Fibroblast of the aortic adventitia (primary cell): ENCODE measurements at places on chromosomes 11 and 22.

DNA sequence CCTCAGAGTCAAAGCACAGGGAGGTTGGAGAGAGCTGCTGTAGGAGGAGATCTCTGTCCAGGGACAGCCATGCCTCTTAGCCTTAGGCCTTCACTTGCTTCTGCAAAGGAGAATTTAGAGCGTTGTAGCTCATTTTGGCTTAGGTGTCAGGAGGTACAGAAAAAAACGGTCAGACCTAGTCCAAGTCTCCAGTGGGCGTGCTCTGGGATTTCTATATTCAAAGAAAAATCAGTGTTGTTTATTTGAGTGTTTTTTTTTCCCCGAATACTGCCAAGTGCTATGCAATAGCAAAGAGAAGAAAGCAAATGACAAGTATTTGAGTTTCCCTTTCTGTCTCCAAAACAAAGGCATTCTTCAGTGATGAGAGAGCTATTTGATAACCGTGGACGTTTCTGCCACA lies 22.7 kb upstream of the OPCML start:
- DNase-seq: no peak

GRCh38 chr11:95076416-95076815 lies 9.7 kb downstream of the SRSF8 start:
- DNase-seq: peak; percentile 87

DNA sequence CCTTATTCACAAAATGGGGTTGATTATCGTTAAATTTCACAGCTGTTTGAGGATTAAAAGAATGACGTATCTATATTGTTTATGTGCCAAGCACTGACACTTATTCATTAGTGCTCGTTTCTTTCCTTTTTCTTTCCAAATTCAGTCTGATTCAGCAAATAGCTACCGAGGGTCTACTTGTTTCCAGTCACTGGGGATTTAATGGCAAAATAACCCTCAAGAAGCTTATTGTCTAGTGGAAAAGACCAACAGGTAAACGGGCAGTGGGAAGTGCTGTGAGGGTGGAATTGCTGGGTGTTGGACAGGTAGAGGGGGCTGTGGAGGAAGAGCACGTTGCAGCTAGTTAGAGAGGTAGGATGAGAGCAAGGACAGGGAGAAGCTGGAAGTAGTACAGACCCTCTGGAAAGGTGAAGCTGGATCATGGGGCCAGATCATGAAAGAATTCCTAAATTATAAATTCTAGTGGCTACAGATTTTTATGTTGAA lies 48.3 kb upstream of the BIRC3 start:
- no peak for DNase-seq

GRCh38 chr11:64251016-64251752 lies at the start of gene PLCB3:
Gene PLCB3, plus strand, starts transcription at chr11:64251530. Its CDS starts 120 bp downstream, at chr11:64251650.
- no peak for DNase-seq

- DNase-seq: no peak
These were observed 28.7 kb downstream of the FCHSD2 start for GRCh38 chr11:73113426-73113825.

DNA sequence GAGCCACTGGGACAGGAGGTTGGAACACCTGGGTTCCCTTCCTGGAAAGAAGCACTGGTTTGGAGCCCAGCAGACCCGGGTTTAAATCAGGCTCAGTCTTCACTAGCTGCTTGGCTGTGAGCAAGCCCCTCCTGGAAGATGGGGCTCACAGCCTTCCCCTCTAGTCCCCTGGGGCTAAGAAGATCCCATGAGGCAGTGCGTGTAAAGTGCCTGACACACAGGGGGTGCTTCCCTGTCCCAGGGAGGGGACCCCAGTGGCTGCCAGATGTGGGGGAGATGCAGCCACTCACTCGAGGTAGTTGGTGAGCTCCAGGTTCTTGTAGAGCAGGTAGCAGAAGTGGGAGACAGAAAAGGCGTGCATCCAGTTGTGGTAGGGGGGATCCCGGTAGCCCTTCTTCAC lies 93.2 kb downstream of the PDE2A start:
- DNase-seq: no peak

GRCh38 chr11:18221274-18221876 lies 15.2 kb downstream of the SAA4 start:
- DNase-seq: no peak

DNA sequence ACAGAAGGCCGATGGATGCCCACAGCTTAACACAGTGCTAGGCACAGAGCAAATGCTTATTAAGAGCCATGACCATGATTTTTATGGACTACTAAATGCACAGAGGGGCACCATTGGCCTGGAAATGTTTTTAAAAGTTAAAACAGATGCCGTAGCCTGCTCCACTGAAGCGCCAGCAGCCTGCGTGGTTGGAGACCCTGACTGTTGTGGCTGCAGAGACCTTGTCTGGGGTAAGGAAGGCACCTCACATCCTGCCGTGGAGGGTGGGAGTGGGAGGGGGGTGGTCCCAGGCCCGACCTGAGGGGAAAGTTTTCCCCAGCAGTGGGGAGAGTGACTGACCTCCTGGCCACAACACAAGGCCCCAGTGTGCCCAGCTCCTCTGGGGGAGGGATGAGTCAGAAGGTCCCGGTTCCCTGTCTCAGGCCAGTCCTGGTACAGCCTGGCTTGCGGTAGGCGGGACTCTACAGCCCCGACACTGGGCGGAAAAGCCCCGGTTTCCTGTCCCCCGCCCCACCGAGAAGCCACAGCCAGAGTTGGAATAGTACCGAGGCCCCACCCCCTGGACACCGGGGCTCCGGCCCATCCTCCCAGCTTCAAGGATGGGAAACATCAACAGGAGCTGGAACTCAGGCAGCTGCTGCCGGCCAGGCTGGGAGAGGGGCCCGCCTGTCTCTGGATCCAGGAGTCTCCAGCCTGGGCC lies 7.0 kb downstream of the CHST1 start:
- DNase-seq: peak; percentile 20

DNA sequence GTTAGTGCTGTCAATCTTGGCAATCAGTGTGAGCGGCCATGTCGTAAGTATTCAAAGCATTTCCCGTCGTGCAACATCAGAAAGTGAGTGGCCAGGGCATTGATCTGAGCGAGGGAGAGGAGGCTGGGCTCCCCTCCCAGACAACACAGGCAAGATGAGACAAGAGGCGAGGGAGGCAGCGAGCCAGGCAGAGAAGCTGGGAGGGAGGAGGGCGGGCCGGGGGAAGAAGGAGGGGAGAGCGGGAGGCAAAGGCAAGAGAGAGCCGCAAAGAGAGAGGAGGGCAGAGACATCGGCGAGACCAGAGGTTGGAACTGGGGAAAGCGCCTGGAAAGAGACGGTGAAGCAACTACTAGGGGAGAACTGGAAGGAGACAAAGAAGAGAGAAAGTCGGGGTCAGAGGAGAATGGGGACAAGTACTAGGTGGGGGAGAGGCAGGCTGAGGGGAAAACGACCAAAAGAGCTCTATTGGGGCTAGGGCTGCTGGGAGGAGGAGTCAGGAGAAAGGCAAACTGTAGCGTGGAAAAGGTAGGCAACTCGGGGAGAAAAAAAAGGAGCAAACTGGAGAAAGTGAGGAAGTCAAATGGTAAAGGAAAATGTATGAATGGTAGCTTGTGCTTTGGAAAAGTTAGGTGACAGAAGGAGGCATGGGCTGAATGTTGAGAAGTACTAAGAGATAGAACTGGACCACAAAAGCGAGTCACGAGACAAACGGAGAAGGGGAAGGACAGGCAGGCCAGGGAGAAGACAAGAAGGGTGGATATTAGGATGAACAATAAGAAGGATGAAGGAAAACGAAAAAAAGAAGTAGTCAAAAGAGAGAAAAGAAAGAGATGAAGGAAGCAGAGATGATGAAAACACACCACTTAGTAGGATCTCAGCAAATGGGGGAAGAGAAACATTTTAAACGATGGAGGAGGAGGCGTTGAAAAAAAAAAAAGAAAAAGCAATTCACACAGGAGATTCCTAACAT lies 130.5 kb upstream of the C11orf58 start:
- no peak for DNase-seq

GRCh38 chr11:34300926-34301295 lies 56.9 kb downstream of the ABTB2 start:
- no peak for DNase-seq

GRCh38 chr11:28490773-28491382 lies 382.7 kb downstream of the METTL15 start:
- peak; percentile 89 for DNase-seq

DNA sequence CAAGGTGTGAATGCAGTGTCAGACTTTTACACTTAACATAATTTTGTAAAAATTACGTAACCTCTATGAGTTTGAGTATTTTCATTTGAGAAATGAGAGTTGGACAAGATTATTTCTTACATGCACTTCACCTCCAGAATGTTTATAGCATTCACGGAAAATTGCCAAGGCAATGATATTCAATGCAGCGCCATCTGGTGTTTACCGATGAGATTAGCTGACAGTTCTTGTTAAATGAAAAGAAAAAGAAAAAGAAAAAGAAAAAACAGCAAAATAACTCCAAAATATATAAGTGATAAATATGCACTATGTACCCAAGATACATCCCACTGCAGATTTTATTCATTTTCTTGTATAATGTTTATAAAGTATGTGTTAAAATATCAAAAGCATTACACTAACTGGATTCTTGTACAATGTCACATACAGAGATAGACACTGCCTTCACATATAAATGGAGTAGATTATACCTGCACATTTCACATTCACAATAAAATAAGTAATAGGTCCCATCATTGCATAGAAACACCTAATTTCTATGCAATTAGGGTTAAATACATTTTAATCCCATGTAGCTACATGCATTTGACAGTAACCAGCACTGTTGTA lies 976.3 kb upstream of the FAT3 start:
- peak; percentile 56 for DNase-seq

GRCh38 chr11:69377029-69377952 lies 83.3 kb downstream of the MYEOV start:
- no peak for DNase-seq

- DNase-seq: peak; percentile 59
These were observed 32.4 kb downstream of the JAM3 start for GRCh38 chr11:134101282-134101681.

GRCh38 chr11:86514453-86514852 lies 139.8 kb downstream of the CCDC81 start:
- no peak for DNase-seq

- no peak for DNase-seq
These were observed 673 bp upstream of the DUSP18 start for GRCh38 chr22:30668386-30668710.

DNA sequence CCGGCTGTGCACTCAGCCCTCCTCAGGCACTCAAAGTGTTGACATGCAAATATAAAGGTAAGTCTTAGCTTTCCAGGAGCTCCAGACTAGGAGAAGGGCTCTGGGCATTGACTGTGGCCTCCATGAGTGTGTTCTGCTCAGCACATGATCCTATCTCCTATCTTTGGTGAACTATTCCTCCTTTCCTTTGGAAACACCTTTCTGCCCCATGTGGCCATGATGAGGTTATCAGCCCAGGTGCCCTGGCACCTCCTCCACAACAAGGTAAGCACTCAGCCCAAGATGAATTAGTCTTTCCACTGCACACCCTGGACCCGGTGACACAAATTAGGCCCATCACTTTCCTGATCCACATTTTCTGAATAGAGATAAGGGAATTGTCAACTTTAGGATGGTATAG lies 37.9 kb upstream of the LMO1 start:
- DNase-seq: no peak

- no peak for DNase-seq
These were observed 2.2 kb upstream of the HDAC10 start for GRCh38 chr22:50253046-50253915.

GRCh38 chr22:26364066-26365015 lies 64.7 kb upstream of the ASPHD2 start:
- peak; percentile 83 for DNase-seq

GRCh38 chr11:83502041-83502440 lies 215.9 kb upstream of the CCDC90B start:
- peak; percentile 2 for DNase-seq

DNA sequence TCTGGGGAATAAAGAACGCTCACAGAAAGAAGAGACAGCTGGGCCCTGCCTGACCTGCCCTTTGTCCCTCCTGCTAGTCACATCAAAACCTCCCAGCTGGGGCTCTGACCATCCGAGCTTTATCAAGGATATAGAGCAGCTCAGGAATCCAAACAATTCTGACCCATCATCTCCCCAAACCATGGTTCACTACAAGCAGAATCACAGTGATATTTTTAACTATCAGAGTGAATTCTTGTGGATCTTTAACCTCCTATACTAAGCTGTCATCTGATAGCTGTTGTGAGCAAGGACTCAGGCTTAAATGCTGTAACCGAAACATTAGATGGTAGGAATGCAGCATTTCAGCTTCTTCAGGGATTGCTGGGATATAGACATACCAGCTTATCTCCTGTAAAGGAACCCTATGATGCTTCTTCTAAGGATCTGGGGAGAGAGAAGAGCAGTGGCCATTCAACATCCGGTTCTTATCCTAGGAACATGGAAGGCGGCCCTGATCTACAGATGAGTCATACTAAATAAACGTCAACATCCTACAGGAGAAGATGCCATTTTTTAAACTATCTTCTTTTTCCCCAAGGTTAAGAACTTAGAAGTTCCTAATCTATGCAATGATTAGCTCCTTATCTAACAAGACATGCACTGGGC lies 84.7 kb upstream of the AKIP1 start:
- peak; percentile 76 for DNase-seq

DNA sequence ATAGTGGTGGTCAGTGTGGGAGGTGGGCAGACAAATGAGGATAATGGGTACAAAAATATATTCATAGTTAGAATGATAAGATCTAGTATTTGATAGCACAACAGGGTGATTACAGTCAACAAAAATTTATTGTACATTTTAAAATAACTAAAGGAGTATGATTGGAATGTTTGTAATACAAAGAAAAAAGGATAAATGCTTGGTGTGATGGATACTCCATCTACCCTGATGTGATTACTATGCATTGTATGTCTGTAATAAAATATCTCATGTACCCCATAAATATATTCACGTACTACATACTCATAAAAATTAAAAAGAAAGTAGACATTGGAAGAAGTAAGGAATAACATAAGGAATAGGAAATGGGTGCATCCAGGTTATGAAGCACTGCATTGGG lies 15.4 kb downstream of the RRP8 start:
- no peak for DNase-seq

GRCh38 chr22:29726512-29727130 lies 6.8 kb downstream of the CABP7 start:
- DNase-seq: no peak

DNA sequence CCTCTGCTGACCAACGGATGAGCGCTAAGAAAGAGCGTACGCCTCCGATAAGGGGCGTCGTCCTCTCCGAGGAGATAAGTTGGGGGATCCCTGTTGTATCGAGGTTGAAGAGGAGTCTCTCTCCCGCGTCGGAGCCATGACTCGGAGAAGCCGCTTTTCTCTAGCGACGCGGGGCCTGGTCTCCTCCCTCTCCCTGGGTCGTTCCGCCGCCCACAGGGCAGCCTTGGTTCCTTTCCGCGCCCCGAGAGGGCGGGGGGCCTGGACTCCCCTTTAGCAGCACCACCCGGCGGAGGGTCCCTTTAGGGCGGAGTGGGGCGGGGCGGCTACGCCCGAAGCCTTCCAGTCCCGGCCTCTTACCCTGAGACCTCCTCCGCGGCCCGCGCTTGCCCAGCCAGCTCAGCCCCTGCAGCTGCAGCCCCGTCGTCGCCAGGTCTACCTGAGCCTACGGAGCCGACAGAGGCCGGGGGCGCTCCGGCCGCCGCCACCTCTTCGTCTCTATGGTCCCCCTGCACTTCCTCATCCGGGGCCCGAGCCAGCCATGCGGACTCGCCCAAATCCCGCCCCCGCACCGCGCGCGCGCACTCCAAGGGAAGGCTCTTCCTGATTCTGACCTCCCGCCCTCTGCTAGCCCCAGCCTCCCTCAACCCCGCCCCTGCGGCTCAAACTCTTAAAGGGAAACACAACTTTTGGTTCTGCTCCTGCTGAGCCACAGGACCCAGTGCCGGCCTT lies at the start of gene PRR14L:
PRR14L (minus strand) TSS at position 497 of the 729 bp plus-strand sequence. CDS start 11,272 bp downstream, outside the sequence.
- peak; percentile 90 for DNase-seq

GRCh38 chr11:72493426-72494108 lies 59.2 kb upstream of the CLPB start:
- DNase-seq: peak; percentile 46
